ENCODE measurements at places on chromosomes 3 and 15.

- DNase-seq = no peak
These were observed 103.8 kb downstream of the GALK2 start for GRCh38 chr15:49273734-49274318.

- DNase-seq = no peak
These were observed 1.7 kb downstream of the SPCS1 start for GRCh38 chr3:52707585-52707984.

DNA sequence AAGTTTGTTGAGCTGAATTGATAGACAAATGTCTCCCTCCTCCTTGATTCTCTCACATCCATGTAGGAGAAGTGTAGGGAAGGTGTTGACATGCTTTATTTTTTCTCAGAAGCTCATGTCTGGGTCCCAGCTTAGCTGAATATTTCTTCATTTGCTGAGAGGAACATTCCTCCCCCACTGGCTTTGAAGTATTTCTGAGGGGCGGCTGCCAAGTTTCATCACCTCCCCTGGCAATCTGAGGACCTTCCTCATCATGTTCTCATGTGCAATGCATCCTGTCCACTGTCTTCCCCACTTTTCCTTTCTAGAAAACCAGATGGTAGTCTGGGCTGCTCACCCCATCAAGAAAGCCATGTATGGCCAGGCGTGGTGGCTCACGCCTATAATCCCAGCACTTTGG is 168.9 kb upstream of the RGMA start:
- DNase-seq = no peak

DNA sequence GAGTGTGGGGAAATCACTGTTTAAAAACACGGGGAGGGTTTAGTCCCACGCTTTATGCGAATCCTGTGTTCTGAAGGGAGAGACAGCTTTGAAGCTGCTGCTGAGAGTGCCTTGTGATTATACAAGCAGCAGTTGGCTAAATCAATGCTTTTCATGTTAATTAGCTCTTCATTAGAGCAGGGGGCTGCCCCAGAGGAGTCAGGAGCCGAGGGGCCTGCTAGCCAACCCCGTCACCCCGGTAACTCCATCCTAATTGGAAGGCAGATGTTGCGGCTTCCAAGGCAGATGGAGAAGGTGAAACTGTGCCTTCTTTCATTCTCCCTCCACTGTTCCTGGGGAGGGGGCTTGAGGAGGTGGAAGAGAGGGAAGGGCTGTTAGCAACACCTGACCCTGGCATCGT is 92.4 kb upstream of the ANKRD34C start:
- DNase-seq = no peak

- no peak for DNase-seq
These were observed 195.9 kb upstream of the LRRN1 start for GRCh38 chr3:3603351-3603750.

GRCh38 chr15:93235926-93236780 is 147.1 kb upstream of the RGMA start:
- no peak for DNase-seq

- no peak for DNase-seq
These were observed 685.3 kb downstream of the GRM7 start for GRCh38 chr3:7546253-7546652.
